ENCODE measurements at places on chromosomes 6 and 20.

GRCh38 chr6:57127763-57128162 is 37.8 kb downstream of the ZNF451 start:
- no peak for DNase-seq

DNA sequence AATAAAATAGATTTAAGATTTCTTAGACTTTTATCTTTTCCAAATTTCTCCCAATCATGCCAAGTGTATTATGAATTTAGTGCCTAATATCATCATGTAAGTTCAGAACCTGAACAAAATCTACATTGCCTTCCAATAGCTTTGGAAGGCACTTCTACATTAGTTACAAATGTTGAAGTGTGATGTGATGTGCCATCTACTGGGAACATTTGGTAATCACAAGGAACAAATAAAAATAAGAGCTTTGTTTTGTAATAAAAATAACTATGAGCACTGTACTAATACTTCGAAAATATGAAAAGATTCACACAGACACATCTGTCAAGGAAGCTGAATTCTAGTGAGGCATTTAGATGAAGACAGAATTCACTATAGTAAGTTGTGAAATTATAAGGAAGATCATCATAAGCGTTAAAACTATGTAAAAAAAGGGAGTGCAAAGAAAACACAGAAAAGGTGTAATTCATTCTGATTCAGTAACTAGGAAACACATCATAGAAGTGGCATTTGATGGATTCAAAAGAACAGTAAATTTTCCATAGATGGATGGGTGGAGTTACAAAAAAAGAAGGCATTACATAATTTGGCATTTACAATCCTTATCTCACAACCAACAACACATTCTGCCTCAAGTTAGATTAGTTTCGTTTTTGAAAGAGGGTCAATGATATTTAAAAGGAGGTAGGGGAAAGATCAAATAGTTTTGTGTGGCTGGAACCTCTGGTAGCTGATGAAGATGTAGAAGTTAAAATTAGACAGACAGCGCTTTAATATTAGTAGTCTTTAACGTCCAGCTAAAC is 161.0 kb downstream of the ASCC3 start:
- no peak for DNase-seq

DNA sequence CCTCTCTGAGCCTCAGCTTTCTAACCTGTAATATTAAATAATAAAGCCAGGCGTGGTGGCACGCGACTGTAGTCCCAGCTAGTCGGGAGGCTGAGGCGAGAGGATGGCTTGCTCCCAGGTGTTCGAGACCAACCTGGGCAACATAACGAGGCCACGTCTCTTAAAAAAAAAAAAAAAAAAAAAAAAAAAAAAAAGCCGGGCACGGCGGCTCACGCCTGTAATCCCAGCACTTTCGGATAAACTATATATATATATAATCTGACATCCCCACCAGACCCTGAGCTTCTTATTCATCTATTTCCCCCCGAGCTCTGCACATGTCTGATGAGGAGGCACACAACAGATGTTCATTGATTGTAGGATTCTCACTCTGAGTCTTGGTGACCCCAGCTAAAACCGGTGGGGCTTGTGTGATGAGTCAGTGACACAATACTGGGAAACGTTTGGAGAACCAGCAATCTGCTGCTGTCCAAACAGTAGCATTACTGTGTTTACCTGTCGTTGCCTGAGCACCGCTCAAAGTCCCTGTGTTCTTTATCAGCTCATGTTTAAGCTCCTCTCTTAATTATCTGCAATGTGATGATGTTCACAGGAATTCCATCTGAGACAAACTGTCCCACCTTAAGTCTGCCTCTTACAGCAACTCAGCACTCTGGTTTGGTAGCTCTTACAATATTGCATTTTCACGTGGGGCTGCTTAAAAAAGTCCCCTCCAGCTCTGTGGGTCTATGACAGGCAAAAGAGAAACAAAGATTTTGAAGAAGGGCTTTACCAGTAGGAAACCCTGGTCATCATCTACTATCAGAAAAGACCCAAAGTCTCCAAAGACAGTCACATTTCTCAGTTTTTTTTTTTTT is 1.0 kb upstream of the SPATA2 start:
- no peak for DNase-seq

- no peak for DNase-seq
Observed at GRCh38 chr20:63893999-63894357, 948 bp upstream of the DNAJC5 start.

DNA sequence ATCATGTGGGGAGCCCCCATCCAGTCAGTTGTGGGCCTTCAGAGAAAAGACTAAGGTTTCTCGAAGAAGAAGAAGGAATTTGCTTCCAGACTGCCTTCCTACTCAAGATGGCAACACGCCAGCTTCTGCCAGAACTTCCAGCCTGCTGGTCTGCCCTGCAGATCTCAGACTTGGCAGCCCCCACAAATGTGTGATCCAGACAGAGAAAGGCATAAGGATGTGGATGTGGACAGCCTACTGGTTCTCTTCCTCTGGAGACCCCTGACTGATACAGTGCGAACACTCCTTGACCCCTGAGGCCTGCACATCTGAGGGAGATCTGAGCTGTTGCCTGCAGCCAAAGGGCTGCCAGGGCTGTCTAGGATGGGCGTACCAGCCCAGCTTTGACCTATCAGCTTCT is 8.6 kb downstream of the GABRR1 start:
- DNase-seq, result no peak

DNA sequence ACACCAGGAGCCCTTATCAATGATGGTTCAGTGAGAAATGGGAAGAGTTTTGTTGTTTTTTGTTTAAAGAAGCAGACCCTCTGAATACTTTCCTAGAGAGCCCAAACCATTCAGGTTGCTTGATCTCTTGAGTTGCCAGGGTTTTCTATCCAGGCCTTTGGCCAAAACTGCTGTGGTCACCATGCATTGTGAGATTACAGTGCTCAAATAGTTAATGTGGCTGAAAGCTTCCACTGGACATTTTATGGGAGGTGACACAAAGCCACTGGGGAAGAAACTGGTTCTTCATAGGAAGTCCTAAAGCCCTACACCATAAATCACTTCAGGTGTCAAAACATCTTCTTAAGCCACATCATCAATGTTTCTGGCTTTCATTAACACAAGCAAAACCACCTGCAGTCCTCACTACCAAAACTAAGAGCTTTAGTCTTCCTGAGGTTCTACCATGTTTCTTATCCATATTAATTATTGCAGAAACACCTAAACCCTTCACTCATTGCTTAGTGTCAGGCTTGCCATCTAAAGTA is 101.6 kb downstream of the IBTK start:
- DNase-seq, result no peak

- no peak for DNase-seq
Observed at GRCh38 chr6:5956939-5957338, 49.8 kb downstream of the NRN1 start.

DNA sequence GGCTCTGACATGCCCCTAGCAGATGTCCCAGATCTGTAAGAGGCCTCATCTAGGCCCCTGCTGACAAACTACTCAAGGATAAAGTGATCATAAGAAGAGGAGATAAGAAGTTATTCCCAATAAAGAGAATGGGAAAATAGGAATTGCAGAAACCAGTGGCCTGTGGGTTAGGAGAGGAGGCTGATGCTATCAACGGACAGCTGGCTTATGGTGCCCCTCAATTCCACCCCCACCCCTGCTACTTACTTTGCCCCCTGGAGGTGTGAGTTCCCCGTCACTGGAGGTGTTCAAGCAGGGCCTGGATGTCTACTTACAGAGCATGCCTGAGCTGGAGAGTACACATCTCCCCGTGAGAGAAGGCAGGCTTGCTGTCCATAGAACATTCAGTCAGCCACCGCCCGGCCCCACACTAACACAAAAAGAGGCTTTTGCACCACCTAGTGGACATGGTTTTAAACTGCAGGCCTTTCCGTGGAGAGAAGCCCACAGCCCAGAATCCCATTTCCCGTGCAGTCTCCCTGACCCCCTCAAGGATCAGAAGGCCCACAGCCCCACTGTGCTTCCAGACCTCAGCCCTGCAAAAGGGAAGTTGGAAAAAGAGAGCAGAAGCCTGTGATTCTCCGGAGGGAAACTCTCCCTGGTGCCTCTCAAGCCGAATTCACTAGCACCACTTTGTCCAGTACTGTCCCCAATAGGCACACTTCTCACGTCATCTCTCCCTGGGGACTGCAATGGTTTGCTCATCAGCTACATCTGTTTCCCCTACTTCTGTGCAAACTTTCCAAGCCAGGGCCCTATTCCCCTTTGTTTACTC is 23.8 kb upstream of the BNIP5 start:
- peak; percentile 75 for DNase-seq

DNA sequence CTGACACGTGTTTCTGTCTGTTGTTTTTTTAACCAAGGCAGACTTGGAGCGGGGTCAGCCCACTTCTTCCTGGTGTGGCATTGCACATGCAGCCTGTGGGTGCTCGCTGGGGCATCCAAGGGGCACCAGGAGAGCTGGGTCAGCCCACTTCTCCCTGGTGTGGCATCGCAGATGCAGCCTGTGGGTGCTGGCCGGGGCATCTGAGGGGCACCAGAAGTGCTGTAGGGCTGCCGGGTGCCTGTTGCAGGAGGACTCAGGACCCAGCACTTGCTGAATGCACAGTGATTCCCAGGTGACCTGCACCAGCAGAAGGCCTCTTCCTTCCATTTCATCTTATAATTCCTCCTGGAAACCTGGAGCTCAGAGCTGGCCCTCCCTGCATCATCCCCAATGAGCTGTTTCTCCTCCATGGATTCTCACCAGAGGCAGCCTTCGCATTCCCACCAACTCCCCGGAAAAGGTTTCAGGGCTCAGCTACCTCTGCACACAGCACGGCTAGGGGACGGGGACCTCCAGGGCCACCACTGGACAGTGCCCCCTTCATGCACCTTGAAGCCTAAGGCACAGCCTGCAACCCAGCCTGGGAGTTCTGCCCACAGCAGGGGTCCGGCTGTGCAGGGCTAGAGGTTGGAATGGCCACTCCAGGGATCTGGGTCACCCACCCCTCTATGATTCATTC is 218.8 kb downstream of the TAF4 start:
- DNase-seq, result no peak

DNA sequence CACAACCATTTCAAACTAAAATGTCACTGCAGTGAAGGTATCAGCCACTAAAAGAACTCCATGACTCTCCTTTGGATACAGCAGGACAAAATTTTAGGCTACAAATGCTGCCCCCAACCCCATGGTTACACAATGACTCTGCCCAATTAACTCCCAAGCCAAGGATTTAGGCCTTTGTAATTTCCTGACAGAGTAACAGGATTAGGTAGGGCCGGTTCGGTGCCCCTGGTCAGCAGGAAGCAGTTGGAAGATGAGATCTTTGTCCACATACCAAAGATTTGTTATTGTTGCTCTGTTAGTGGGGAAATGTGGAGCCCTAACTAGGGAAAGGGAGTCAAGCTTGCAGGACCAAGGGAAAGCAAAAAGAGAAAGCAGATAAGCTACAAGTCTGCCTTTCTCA is 26.7 kb upstream of the RIPK1 start:
- DNase-seq, result no peak

GRCh38 chr20:15811951-15812350 is 761.3 kb downstream of the KIF16B start:
- no peak for DNase-seq

- no peak for DNase-seq
Observed at GRCh38 chr6:75800133-75800532, 51.1 kb downstream of the MYO6 start.

DNA sequence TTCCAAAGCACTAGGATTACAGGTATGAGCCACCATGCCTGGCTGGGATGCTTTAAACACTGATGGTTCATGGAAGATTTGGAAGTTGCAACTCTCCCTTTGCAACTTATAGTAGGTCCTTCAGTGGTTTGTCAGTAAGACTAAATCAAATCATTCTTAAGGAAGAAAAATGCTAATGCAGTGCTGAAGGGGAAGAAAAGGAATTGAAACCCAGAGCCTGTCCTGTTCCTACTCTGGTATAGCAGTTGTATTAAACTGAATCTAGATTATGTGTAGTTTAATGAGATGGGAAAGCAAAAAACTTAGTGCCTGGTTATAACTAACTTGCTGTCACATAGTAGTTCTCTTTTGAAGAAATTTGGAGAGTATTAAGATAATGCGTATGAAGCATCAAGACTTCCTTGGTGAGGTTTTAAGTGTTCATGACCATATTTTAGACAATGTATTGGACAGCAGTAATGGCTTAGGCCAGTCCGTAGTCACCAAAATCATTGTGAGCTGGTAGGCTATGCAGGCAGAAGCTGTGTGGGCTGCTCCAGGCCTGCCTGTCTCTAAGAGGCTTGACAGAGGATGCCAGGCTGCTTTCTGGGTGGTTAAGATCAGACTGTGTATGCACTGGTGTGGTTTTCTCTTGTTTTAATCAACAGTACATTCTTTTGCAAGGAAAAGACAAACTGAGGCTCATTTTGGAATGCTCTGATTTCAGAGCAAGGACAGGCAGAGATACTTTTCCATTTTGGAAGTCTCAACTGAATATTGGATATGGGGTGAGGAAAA is 14.0 kb downstream of the PAQR8 start:
- DNase-seq, result peak; percentile 47

- DNase-seq, result no peak
Observed at GRCh38 chr20:19868441-19868840, 110.4 kb downstream of the RIN2 start.

DNA sequence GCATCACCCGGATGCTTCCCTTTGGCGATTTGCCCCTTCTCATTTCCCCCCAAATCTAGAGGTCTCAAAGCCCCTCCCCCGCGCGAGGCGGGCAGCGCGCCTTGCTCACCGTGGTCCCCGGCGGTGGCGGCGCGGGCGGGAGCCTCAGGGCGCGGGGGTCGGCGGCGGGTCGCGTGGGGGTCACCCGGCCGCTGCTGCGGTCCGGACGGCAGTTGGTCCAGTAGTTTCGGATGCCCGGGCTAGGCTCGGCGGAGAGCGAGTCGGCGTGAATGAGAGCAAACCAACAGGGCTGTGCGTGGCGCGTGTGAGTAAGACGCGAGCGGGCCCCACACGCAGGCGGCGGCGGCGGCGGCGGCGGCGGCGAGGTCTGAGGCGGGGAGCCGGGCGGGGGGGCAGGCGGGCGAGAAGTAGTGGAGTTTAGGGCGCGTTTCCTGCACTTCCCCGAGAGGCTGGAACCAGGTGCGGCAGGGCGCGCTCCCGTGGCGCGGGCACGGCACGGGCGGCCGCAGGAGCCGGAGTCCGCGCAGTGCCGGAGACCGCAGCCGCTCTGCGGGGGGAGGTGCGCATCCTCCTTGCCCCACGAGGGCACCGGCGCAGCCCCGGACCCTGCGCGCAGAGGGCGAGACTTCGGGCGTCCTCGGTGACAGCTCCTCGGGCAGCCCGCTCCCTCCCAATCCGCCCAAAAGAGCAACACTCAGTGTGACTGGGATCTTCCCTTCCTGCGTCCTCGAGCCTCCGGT is 567 bp downstream of the HS3ST5 start:
- peak; percentile 72 for DNase-seq

DNA sequence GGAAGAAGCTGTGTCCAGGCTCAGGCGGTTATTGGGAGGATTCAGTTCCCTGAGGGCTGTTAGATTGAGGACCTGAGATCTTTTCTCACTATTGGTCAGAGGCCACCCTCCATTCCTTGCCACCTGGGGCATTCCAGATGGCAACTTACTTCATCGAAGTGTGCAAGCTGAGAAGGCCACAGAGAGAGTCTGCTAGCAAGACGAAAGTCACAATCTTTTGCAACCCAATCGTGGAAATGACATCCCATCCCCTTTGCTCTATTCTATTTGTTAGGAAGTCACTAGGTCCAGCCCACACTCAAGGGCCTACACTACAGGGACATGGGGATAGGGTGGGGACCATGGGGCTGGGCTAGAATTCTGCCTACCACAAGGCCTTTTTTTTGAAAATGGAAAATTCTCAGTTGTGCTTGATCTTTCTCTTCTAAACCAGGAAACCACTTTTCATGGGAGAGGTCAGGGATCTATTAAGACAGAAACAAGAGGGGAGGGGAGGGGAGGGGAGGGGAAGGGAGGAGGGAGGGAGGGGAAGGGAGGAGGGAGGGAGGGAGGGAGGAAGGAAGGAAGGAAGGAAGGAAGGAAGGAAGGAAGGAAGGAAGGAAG is 217.2 kb downstream of the BCAS1 start:
- DNase-seq, result no peak

- no peak for DNase-seq
Observed at GRCh38 chr6:41722969-41723529, 12.4 kb downstream of the TFEB start.

Measured in hippocampal formation (tissue), 2 donors.